ENCODE measurements at places on chromosomes 1 and 21.

GRCh38 chr1:206663832-206664652 lies 20.7 kb upstream of the MAPKAPK2 start:
- DNase-seq: peak; percentile 43

- no peak for DNase-seq
These were observed 34.1 kb upstream of the PRDM15 start for GRCh38 chr21:41913230-41913629.

DNA sequence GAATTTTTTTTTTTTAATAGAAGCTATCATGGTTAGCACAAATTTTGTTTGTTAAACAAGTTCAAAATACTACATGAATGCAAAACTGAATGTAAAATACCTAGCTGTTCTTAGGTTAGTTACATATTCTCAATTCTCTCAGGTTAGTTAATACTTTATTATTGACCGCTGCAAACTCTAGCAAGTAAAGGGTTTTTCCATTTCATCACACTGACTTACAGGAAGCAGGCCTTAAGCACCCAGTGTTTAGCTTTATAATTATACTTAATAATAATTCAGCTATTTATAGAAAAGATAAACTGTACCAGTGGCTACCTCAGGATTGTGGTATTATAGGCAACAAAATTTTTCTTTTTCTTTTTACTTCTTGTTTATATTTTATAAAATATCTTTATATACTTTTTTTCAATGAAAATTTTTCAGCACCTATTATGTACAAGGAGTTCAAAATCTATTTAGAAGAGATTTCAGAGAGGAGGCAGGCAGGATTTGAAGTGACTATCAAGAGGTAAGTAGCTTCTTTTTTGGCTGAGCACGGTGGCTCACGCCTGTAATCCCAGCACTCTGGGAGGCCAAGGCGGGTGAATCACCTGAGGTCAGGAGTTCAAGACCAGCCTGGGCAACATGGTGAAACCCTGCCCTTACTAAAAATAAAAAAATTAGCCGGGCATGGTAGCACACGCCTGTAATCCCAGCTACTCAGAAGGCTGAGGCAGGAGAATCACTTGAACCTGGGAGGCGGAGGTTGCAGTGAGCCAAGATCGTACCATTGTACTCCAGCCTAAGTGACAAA lies 17.9 kb downstream of the PLPP3 start:
- DNase-seq: no peak

- DNase-seq: no peak
These were observed 275.9 kb upstream of the C1orf105 start for GRCh38 chr1:172144445-172145061.

DNA sequence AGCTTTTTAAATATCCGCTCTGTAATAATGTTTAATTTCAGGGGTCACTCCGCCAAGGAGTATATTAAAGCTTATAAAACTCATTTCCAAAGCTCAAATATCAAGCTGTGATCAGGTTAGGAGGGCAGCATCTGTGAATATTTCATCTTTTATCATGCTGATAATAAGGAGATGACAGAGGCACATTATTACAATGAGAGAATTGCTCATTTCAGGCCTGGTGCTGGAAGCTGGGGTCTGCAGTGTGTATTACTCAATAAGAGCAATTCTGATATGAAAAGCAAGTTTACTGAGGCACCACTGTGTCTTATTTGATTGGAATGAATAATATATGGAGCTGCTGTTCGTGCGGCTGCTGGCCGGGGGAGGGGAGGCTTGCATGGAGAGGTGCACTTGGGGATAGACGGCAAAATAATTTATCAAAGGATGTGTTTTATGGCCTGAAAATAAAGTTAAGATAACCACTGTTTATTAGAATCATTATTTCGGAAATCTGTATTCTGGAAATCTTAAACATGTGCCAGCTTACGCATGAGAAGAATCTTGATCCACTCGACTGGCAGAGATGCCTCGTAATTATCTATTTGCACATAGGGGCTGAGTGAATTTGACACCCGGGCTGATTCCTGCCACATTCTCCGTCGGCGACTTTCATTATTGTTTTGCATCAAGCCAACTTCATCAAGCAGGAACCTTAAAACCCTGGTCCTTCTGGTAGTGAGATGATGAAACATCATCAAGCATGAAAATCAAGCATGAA lies 173.2 kb downstream of the RRAGC start:
- DNase-seq: no peak

DNA sequence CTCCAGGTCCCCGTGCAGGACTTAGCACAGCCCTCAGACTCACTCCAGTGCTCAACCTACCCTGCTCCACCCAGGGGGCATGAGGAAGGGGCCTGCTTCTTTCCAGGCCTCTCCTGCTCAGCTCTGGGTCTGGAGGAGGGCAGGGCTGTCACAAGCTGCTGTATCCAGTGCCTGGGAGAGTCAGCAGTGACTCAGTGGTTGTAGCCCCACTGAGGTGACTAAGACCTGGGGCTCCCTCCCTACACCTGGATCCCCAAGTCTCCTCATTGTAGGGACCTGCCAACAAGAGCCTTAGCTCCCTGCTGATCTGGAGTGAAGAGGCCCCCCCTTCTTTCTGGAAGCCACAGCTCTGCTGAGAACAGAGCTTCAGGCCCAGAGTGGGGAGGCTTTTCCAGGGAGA lies 36.1 kb upstream of the FAM131C start:
- DNase-seq: no peak

DNA sequence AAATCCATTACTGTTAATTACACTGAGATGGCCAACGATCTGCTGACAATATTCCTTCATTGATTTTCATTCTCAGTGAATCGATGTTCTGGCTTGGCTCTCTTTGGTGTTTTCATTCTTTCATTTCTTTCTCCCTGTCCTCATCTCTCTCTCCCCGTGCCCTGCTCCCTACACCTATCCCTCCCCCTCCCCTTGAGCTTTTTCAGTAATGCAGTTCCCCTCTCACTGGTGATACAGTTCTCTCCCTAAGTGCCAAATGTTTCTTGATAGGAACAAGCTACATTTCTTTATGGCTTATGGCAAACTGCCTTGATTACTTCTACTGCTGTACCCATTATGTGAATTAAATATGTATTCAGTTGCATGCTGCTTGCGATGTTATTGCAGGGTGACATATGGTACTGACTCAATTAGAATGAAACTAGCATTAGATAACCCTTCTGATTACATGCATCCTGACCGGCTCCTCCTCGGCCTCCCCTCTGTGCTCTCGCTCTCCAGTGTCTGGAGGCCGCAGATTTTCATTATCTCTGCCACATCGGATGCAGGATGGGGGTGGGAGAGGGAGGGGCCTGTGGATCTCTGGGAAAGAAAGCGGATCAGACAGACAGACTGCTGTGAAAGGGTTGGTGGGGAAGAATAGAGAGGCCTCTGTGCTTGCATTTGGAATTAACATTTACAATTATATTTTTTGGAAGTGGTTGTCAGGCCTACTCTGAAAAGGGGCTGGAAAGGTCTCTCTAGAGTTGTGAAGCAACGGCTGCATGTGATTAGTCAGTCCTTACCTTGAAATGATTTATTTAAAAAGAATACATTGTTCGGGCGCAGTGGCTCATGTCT lies 130.9 kb downstream of the PBX1 start:
- no peak for DNase-seq

GRCh38 chr1:229273507-229274232 lies 2.8 kb downstream of the RAB4A start:
- DNase-seq: peak; percentile 18

GRCh38 chr21:16674949-16675348 lies 837.9 kb upstream of the CXADR start:
- no peak for DNase-seq

- DNase-seq: no peak
These were observed 297.0 kb downstream of the GPATCH2 start for GRCh38 chr1:217333939-217334338.

GRCh38 chr1:94729267-94729666 lies 90.9 kb upstream of the SLC44A3 start:
- DNase-seq: no peak

DNA sequence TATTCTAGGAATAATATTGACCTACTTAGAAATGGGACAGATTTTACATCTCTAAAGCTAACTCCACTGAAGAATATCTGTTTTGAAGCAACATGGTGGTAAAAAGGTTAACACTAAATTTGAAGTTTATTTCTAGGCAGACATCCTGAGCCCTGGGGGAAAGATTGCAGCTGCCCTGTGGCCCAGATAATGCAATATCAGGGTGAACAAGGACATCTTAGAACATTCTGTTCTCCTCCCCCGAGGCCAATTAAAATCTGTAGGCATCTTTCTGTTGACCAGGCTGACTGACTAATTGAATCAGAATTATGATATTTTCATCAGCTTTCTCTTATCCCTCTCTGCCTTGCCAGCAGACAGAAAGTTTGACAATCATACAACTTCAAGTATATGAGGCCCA lies 149.8 kb upstream of the DUSP10 start:
- no peak for DNase-seq

GRCh38 chr1:32830092-32830852 lies 12.8 kb downstream of the S100PBP start:
- DNase-seq: no peak

DNA sequence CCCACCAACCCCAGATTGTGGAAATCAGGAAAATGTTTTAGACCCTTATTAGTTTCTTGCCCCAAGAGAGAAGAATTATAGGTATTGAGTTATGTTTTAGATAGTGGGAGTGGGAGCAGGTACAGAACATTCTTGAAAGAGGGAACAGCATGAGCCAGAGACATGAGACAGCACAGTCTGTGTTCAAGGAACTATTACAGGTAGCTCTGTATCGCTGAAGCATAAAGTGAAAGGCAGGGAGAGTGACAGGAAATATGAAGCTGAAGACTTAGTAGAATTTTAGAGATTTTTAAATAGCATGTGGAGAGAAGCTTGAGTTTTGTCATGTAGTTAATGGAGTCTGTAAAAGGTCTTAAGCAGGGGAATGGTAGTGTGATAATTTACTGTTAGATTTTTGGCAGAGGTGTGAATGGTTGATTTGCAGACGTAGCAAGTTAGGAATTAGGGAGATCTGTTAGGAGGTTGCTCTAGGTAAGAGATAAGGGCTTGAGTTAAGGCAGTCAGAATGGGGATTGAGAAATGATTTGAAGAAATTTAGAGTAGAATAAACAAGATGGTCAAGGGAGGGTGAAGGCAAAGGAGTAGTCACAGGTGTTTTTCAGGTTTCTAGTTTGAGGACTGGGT lies 11.6 kb downstream of the SUCO start:
- no peak for DNase-seq

DNA sequence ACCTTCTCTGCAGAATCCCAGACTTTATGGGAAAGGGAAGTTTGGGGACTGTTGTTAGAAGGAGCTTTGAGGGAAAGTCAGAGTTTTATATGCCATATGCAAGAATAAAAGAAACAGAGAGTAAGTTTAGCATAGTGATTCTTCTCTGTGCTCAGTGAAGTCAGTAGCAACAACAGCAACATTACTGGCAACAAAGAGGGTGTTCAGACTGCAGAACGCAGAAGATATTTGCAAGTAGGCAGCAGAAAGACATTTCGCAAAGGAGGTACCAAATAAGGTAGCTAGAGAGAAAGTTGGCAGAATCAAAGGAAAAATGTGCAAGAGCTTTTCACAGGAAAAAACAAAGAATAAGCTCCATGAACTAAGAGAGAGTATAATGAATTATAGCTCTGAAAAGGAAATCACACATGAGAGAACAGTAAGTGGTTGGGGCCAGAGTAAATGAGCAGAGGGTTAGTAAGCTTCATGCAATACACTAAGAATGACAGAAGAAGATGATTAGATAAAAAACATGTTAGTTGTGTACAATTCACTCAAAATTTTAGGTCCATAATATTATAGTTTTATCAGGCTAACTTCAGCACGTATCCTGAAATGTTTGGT lies 98.1 kb downstream of the NEGR1 start:
- no peak for DNase-seq

DNA sequence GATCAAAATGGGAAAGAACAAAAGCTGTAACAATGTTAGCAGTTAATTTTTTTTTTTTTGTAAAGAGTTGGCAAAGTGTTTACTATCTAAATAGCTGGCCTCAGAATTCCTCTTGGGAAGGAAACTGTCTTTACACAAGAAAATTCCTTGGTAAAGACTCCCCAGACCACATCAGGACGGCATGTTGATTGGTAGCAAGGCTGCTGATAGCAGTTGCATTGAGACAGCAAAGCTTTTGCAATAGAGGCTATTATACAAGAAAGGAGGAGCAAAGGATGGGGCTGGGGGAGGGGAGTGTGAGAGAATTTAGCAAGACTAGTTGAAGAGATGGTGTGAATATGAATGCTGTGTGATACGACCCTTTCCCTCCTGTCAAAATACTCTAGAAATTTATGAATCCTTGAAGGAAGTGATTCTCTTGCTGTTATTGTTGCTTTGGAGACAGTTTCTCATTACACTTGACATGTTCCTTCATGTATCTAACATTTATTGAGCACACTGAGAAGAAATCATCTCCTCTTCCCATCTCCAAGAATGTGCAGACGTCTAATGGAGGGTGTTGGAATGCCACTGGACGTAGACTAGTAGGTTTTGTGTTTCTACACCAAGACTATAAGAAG lies 355.6 kb downstream of the SIPA1L2 start:
- no peak for DNase-seq

DNA sequence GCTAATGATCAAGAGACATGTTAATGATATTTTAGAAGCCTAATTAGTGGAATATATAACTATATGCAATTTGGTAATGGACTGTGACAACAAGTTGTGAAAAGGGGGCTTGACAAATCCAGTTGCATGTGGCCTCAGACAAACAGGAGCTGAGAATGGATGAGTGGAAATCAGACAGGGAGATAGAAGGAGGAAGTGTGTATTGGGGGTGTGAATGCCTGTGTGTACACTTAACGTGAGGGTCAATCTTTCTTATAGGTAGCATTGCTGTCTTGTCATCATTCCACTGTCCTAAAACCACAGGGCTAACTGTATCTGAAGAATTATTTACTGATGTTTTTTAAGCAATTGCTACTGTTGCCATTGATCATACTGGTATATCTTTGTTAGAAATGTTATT lies 64.8 kb downstream of the PBX1 start:
- no peak for DNase-seq

- DNase-seq: peak; percentile 58
These were observed 43.2 kb downstream of the C1orf198 start for GRCh38 chr1:230824919-230825721.

- DNase-seq: no peak
These were observed 109.5 kb upstream of the UBE2U start for GRCh38 chr1:64093941-64094340.

DNA sequence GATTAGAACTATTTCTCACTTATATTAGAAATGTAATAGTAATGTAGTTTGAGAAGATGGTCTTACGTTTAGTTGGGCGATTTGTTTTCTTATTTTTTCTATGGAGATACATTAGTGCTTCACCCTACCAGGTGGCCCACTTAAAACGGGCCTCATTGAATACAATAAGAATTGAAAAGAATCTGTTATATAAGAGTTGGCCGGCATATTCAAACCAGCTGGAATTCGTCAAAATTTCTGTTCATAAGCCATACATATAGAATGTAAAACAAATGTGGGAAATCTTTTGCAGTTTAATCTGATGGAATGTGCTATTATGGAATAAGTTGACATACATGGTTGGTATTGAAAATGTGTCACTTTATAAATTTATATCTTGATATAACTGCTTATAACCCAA lies 96.4 kb upstream of the C1orf105 start:
- no peak for DNase-seq

Data from Caki2 (cell line).